Caco-2 (cell line): ENCODE measurements at places on chromosomes 16 and 17. TPM values are rescaled to one million over a fixed set of nuclear protein-coding genes. Genes with fewer than 3 reads are reported as not detected.

DNA sequence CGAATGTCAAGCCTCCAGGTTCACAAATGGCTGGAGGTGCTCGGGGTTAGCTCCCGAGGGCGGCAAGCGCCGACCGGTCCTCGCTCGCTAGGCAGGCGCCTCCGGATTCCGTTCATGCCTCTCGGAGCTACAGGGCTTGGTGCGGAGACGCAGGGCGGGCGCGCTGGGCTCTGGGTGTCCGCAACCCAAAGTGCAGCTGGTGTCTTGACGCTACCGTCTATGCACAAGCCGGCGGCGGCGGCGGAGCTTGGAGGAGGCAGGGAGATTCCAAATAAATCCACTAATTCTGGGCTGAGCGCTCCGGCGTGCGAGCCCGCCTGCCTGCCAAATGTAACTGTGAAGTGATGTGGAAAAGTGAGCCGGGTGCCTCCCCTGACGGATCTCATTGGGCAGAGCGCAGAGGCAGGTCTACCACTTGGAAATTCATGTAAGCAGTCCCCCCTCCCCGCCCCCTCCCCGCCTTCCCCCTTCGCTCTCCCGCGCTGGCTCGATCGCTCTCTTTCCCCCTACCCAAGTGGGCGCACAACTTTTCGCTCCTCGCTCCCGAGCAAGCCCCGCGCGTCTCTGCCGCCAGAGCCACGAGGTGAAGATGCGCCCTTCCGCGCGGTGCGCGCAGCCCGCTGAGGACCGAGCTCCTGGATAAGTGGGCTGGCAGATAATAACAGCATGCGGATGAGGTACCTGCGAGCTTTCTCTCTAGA, at the start of gene CDH8:
Gene CDH8 (minus strand): TSS at position 338 of the 701 bp plus-strand sequence. CDS start 15,035 bp downstream, outside the sequence.
- no peak for DNase-seq

DNA sequence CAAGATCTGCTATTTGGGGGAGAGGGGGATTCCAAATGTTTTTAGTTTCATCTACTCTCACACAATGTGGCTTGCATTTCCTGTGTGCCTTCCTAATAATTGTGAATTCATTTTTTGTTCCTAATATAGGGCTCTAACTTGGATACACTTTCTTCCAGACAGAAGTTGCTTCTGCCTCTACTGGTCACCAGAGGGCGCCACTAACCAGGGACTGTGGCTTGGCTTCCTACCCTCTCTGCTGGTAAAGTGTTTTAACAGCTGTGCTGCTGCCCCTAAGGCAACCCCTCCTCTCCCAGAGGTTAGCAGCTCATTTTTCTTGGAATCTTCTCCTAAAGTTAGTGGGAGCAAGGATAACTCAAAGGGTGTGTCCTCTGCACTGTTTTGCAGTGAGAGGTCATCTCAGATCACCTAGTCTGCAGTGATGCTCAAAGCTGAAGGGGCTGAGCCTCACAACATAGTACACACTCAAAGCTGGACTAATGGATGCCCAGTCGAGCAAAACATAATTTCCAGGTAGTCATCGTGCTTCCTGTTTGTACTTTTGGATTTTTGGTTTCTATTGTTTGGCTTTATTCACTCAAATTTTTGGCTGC, 5.0 kb upstream of the PRSS54 start:
- DNase-seq: no peak

DNA sequence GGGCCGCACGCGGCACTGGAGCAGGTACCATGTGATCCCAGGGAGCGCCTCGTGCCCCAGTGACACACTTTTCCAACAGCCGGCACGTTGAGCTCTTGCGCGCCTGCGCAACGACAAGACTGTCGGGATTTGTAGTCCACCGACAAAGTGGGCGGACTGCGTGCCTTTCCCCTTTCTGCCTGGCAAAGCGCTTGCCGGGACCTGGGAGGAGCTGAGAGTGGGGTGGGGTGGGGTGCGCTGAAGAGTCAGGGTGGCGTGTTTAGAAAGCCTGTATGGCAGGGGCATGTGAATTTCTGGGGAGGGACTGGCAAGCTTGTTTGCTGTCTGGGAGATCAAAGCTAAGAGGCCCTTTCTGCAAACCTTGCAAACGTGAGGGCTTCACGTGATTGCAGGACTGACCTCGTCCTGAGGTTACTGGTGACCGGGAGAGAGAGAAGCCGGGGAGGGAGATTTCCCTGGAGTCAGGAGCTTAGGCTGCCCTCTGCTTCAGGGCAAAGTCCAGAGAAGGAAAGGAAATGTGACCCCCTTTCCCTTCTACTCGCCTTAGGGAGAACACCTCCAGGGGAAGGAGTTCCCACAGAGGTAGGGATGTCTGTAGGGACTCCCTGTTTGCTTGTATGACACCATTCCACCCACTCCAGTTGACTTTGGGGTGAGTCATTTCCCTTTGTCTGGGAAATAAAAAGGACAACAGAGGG, 429 bp upstream of the NR1D1 start:
- peak; percentile 99 for DNase-seq

The ENPP7 gene
- total RNA-seq: 0.30 and 0.34 TPM in 2 replicates

The CCL16 gene
- not detected in 2 replicates for total RNA-seq
